ENCODE measurements at places on chromosomes 6 and 20. TPM values are rescaled to one million over a fixed set of nuclear protein-coding genes. Genes with fewer than 3 reads are reported as not detected.
A peak's percentile ranks its signal among the peaks of the same experiment; 100 is the strongest.

The CTAGE9 gene
- total RNA-seq = not detected

The RAET1L gene
- total RNA-seq = not detected

The SIRPD gene
- total RNA-seq = 0.31 TPM

The ZSCAN23 gene
- total RNA-seq = 1.3 TPM

The SIRPB1 gene
- total RNA-seq = 9.6 TPM

The MAFB gene
- 3.1 TPM for total RNA-seq

The NRSN1 gene
- not detected for total RNA-seq

The SNX21 gene
- total RNA-seq = 2.5 TPM

The ADGB gene
- total RNA-seq = not detected

The KIAA1755 gene
- not detected for total RNA-seq

The SLC35F1 gene
- not detected for total RNA-seq

The TMEM200A gene
- 1.3 TPM for total RNA-seq

The SLCO4A1 gene
- total RNA-seq = 61.9 TPM

The ZBP1 gene
- 27.5 TPM for total RNA-seq

GRCh38 chr20:47751449-47751848 lies 33.8 kb downstream of the SULF2 start:
- DNase-seq = no peak

GRCh38 chr6:139370999-139371345 lies 3.5 kb downstream of the CITED2 start:
- no peak for DNase-seq

DNA sequence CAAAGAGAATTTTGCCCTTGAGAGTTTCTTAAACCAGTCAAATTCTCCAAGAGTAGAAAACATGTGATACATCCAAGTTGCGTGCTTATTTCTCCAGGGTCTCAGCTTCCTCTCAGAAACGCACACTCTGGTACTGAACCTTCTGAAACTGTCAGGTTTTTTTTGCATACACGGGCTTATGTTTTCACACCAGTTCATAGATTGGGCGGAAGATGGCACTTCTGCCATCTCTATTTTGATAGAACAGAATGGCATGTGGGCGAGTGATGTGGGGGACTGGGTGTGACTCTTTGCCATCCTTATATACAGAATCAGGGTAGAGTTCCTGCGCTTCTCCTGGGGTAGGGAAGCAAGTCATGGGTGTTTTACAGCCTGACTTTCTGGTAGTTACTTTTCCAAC lies 56.4 kb downstream of the ADTRP start:
- no peak for DNase-seq

GRCh38 chr6:1390946-1391799 lies 1.8 kb downstream of the FOXF2 start:
- DNase-seq = no peak

GRCh38 chr6:127463056-127463455 lies 3.9 kb upstream of the KIAA0408 start:
- no peak for DNase-seq

DNA sequence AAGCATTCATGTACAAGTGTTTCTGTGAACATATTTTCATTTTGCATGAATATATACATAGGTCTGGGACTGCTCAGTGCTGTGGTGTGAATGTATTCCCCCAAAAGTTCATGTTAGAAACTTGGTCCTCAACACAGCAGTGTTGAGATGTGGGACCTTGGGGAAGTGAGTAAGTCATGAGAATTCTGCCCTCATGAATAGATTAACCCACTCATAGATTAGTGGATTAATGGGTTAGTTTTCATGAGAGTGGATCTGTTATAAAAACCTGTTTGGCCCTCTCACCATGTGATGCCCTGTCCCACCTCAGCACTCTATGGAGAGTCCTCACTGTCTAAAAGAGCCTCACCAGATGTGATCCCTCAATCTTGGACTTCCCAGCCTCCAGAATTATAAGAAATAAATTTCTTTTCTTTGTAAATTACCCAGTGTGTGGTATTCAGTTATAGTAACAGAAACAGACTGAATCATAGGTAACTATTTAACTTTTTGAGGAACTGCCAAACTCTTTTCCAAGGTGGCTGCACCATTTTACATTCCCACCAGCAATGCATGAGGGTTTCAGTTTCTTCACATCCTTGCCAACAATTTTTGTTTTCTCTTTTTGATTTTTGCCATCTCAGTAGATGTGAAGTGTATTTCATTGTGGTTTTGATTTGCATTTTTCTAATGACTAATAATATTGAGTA lies 45.3 kb downstream of the QRSL1 start:
- DNase-seq = no peak

- no peak for DNase-seq
Observed at GRCh38 chr6:151387175-151387970, 4.0 kb downstream of the ZBTB2 start.

- no peak for DNase-seq
Observed at GRCh38 chr6:43825187-43826115, 55.4 kb downstream of the VEGFA start.

DNA sequence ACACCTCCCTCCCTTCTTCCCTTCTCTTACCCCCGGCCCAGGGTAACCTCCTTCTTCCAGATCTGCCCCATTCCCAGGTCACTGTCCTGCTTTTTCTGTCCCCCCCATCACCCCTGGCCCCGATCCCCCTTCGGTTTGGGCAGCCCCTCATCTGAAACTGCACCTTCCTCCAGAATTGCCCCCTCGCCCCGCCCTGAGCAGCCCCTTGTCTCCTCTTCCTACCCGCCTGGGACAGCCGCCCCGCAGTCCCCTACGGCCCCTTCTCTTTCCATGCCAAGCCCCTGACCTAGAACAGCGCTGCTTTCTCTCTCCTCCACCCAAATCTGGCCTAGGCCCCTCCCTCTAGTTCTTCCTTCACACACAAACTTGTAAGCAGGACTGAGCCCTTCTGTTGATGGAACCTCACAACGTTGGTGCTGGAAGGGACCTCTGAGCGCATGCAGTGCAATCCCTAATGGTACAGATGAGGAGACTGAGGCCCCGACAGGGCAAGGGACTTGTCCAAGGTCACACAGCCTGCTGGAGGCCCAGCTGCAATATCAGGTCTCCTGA lies 630 bp downstream of the PPP2R5D start:
- peak; percentile 43 for DNase-seq

DNA sequence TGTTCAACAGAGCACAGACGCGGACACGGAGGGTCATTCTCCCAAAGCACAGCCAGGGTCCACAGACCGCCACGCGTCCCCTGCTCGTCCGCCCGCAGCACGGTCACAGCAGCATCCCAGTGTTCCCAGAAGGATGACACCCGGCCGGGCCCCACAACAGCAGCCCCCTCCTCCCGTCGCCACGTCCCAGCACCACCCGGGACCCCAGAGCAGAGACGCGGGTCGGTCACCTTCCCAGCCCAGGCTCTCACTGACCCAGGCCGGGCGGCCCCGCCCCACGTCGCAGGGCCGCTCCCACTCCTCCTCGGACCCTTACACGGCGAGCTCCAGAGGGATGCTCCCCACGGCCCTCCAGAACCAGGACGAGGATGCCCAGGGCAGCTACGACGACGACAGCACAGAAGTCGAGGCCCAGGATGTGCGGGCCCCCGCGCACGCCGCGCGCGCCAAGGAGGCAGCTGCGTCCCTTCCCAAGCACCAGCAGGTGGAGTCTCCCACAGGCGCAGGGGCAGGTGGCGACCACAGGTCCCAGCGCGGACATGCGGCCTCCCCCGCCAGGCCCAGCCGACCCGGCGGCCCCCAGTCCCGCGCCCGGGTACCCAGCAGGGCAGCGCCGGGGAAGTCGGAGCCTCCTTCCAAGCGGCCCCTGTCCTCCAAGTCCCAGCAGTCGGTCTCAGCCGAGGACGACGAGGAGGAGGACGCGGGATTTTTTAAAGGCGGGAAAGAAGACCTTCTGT lies 64.3 kb downstream of the FNDC1 start:
- no peak for DNase-seq

- DNase-seq = no peak
Observed at GRCh38 chr20:5170341-5170740, 43.5 kb downstream of the CDS2 start.

- no peak for DNase-seq
Observed at GRCh38 chr6:6703699-6704098, 115.2 kb downstream of the LY86 start.

DNA sequence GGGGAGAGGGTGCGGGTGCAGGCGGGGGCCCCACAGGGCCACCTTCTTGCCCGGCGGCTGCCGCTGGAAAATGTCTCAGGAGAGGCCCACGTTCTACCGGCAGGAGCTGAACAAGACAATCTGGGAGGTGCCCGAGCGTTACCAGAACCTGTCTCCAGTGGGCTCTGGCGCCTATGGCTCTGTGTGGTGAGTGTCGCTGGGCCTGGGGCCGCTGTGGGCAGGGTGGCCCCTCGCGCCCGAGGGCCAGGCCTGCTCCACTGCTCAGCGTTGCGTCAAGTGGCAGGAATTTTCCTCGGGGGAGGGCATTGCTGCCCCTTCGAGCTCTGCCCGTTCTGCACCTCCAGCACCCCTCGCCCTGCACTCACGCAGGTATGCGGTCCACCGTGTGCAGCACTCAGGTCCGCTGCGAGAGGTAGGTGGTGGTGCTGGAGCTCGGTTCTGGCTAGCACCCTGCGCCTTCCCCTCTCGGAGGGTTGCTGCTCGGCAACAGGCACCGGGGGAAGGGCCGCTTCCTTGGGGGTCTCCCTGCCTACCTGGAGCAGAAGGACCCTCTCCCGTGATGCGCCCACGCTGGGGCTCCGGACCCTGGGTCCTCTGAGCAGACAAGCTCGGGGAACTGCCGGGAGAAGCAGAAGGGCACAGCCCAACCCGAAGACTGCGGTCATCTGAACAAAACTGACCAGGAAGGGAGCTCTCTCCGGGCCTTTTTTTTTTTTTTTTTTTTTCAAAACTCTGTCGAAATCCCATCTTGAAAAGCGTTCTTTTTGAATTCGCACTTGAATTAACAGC lies 674 bp downstream of the MAPK14 start:
- DNase-seq = no peak

DNA sequence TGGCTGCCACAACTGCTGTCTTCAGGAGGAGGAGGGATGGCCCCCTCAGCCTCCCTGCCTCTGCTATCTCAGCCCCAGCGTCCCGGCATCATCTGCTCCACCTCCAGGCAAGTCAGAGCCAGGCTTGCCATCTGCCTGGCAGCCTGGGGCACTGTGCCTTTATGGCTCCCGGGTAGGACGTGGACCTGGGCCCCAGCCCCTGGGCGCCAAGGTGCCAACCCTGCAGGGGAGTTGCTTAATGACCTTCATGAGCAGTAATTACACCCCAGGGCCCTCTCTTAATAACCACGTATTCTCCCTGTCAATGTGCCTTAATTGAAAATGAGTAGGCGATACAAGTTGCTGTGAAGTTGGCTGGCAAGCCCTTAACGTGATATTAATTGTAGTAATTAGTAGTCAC lies 122.1 kb upstream of the MLN start:
- no peak for DNase-seq

DNA sequence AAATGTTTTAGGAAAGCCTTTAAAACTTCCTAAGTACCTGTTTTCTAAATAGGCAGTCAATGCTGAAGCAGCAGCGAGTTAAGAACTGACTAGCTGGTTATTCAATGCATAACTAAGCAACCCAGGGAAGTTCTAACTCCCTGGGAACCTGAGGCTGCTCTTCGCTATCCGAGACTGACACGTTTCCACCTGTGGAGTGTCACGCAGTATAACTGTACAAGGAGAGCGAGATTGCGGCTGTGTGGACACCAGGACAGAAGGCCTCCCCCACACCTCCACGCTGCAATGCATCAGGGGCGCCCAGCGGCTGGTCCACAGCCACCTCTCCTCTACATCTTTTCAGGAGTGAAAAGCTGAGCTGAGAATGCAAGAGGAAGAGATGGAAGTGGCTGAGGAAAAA lies 8.0 kb downstream of the PXDC1 start:
- DNase-seq = no peak

DNA sequence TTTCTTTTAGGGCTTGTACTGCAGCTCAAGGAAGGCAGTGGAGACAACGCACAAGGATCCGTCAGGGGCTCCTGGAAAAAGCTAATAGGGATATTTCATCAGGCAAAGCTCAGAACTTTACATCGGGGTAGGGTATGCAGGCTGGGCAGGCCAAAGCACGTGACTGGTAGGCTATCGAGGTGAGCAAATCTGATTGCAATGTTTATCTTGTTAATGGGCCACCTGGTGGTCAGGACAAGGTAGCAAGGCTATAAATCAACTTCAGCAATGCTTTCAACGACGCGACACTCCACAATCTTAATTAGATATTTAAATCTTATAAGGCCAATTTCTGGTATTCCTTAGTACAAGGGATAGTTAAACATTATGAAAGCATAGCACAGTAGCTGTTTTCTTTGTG lies 1302.8 kb upstream of the EYS start:
- no peak for DNase-seq

DNA sequence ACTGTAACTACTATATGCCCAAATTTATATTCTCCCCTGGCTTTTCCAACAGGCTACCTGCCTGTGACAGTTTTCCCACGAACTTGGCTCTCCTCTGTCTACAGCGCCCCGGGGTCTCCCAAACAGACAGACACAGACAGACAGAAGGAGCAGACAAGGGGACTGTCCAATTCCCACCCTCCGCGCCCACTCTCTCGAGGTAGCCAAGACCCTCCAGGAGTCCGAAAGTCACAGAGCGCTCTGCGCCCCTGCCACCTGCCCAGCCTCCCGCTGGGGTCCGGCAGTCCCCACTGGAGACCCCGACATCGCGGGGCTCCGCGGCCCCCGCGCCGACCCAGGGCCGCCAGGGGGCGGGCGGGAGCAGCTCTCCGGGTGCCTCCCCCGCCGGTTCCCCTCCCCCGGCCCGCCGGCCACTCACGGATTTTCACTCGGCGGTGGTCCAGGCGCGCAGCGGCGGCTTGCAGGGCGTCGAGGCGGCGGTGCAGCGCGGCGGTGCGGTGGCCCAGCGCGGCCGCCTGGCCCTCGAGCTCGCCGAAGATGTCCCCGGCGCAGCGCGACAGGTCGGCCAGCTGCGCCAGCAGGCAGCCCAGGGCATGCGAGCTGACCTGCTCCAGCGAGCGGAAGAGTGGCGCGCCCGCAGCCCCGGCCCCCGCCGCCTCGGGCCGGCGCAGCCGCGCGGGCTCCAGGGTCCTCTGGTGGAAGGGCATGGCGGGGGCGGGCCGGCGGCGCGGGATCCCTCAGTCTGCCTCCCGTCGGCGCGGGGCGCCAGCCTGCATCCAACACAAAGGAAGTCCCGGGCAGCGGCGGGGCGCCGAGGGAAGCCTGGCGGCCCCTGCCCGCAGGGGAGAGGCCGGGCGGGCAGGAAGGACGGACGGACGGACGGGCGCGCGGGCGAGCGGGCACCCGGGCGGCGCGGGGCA lies 81.3 kb upstream of the CCDC28A start:
- DNase-seq = peak; percentile 79

Measured in activated naive CD8-positive, alpha-beta T cell treated with anti-CD3 and anti-CD28 coated beads, Interleukin-2, amount 10 ng/mL, durations not matched to agents 7 days and 5 days (primary cell).